Activated naive CD8-positive, alpha-beta T cell treated with anti-CD3 and anti-CD28 coated beads, Interleukin-2, amount 10 ng/mL, durations not matched to agents 7 days and 5 days (primary cell): ENCODE measurements at places on chromosomes 7 and 10.

- no peak for DNase-seq
Measured at GRCh38 chr7:931871-932650, 22.4 kb downstream of the ADAP1 start.

- DNase-seq: no peak
Measured at GRCh38 chr10:72173619-72174296, 42.1 kb upstream of the ANAPC16 start.

DNA sequence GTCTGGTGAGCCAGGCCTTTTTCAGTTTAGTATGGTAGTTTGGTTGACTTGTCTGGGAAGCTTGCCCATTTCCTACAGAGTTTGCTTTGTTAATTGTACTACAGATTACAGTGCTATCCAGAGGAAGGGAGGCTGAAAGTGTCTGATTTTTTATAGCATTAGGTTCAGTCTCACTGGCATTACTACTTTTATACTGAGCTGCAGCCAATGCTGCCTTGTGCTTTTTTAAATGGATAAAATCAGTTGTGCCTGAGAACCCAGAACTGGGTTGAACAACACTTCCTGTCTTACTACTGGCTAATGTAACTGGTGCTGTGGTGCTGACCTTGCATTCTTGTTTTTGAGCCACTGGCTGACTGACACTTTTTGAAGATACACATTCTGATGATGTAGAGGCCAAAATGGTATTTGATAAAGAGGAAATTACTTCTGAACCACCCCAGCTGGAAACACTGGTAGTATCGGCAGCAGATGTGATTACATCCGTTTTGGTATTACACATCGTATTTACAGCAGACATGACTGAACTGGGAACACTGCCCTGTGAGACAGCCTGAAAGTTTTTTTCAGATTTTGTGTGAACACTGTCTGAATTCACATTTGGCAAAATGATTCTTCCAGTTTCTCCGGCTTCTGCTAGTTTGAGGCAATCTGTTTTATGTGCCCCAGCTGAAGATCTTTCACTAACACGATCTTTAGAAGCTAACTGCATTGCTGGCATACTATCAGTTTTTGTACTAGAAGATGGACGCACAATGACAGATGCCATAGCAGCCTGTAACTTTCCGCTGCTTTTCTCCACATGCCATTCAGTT lies 74.1 kb downstream of the NRBF2 start:
- no peak for DNase-seq

DNA sequence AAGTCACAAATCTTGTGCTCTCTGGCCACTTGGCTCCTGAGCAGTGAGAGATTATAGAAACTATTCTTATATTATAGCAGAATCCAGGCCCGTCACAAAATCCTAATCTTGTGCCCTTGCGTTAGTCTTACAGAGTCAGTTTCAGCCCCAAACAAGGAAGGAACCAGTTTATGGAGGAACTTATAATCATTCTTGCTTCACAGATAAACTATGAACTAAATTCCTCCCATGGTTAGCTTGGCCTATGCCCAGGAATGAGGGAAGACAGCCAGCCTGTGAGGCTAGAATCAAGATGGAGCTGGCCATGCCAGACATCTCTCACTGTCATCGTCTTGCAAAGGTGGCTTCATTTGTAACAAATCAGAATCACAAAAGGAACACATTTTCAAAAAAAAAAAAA lies 199.7 kb upstream of the PITRM1 start:
- DNase-seq: no peak

DNA sequence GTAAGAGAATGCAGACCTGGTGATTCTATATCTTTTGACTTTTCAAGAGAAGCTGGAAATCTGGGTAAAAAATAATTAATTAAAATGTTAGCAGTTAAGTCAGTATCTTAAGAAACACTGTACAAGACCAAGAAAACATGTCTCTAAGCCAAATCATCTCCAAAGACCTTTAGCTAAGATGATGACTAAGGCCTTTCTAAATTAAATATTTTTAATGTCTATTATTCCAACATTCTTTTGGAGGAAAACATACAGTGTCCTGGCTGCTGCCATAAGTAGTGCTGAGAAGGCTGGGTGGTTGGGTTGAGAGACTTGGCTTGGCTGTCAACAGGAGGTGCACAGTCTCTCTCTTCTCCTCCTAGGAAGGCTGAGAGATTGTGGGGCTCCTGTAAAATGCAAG lies 20.3 kb downstream of the STARD3NL start:
- DNase-seq: no peak

DNA sequence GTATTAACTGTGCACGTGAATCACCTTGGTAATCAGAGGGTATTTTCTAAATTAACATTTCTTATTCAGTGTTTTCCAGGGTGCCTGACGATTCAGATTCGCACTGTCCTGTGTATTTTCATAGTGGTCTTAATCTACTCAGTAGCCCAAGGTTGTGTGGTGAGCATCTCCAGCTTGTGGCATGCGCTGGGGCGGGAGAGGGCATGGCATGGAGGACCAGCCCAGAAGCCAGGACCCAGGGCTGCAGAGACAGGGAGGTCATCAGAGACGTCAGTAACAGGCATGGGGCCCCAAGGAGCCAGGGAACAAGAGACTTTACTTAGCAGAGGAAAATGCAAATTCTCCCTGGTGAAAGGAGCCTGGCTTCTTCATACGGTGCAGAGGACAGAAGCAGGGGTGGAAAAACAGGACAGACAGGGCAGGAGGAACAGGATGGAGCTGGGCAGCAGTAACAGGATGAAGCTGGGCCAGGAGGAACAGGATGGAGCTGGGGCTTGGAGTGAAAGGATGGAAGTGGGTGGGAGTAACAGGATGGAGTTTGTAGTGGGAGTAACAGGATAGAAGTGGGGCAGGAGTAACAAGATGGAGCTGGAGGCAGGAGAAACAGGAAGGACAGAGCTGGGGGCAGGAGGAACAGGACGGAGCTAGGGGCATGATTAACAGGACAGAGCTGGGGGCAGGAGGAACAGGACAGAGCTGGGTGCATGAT lies 110.9 kb downstream of the ADCY1 start:
- no peak for DNase-seq

DNA sequence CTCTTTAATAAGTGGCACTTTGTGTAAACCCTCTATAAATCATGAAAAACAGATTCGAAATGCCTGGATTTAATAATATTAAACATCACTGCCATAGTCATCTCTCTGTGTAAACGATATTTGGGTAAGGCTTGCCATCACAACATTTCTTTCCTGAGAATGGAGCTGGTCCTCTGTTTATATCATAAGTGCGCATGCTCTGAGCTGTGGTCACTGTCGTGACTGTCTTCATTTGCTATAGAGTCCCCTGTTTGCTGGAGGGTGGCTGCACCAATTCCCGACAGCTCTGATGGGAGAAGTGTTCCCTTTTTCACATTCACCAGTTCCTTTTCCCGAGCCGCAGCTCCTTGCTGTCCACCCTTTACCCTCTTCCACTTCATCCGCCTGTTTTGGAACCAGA lies 50.4 kb upstream of the AGMO start:
- no peak for DNase-seq

DNA sequence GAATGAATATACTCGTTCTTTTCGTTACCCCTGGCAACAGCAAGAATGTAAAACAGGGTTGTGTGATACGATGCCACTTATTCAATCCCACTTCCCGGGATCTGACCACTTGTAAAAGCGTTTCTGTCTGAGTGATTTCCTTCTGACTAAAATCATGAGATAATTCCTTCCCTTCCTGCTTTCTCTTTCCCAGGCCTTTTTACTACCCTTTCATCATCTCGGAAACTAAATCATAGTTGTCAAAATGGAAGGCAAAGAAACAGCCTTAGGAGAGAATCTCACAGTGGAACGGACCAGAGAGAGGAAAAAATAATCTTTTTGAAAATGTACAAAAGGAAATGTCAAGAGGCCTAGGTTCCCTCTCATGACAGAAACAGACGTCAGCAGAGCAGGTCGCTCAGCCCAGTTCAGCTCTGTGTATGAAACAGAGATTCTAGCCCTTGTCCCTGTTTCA lies 29.8 kb downstream of the DIP2C start:
- DNase-seq: no peak

DNA sequence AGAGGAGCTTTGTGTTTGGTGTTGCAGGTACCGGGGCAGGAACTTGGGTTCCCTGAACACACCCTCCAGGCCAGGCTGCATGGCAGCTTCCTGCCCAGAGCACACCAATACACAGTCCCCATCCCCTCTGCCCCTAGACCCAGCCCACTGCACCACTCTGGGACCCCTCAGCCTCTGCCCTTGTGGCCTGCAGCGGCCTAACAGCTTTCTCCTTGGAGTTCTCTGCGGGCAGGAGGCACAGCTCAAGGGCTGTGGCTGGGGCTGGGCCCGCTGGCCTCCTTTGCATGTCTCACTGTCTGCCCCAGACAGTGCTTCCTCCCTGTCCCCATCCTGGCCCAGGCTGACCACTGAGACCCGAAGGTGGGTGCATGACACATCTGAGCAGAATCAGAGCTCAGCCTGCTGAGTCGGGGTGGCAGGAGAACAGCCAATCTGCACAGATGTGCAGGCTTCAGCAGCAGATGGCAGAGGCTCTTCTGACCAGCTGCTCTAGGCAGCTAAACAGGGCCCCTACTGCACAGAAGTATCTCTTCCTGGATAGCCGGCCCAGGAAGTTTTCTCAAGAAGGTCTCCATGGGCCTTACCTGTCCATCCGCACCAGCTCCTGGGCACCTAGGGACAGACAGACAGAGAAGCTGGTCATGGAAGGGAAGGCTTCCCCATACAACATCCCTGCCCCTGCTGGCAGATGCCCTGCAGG lies 20.8 kb downstream of the VSIR start:
- DNase-seq: peak; percentile 62

DNA sequence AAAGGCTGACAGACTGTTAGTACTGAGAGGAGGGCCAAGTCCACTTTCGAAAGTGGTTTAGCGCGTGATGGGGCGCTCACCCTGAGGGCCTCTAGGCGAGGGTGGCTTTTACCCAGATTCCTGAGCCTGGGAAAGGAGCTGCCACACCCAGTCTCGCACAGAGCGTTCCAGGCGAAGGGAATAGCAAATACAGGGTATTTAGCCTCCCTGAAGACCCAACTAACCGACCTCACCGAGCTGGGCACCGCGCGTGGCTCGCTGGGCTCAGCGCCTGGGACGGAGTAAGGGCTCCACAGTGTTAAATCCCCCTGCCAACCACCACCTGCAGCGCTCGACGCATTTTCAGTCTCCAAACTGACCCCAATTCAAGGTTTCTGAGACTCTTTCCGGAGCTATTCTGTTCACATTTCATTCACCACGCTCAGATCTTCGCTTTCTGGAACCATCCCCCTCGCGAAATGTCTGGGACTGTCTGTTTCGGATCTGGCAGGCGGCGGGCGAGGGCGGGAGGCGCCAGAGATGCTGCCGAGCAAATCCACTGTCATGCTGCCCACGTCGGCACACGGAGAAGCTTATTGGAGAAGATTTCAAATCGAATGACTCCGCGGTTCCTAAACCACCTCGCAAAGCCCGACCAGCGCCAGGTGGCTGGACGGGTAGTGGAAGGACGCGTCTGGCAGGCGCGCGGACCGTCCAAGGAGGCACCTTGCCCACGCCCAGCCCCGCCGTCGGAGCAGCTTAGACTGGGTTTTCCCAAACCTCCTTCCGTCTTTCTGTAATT lies 1.4 kb upstream of the OSBPL3 start:
- DNase-seq: peak; percentile 53

- no peak for DNase-seq
Measured at GRCh38 chr10:72097448-72098300, 9.3 kb upstream of the SPOCK2 start.

DNA sequence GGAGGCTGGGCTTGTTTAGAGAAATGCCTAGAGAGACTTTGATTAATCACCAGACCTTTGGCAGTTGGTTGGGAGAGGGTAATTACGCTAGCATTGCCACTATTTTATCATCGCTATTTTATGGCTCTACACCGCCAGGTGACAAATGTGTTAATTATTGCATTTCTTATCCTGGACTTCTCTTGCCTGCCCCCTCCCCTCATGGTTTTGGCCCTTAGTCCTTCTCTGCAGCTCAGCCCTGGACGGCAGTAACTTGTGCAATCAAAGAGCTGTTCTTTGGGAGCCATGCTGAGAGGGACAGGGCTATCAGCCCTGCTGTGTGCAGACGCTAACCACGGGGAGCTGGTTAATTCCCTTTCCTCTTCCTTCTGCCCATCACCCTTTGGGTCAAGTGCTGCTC lies 585.0 kb downstream of the AUTS2 start:
- no peak for DNase-seq

DNA sequence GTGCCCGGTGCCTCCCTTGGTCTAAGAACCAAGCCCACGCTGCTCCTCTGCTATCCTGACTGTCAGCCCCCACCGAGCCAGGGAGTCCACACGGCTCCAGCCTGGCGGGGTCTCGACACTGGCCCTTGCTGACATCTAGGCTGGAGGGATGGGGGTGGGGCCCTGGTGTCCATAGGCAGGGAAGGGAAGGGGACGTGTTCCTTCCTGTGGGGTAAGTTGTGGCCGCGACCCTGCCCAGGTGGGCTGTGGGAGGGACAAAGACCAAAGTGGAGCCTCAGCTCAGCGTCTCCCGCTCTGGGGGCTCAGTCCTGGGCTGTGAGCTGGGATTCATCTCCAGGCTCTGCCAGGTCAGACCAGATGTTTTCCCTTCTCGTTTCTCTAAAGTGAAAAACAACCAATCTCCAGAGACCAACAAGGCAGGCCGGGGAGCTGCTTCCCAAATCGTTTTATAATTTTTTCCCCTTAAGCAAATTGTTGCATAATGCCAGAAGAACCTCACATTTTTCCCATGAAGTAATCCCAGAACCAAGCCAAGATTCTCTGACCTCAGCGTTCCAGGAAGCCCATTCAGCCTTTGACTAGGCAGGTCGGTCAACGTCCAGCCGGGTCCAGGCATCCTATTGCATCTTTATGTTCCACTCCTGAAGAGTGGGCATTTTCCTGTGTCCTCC lies 101.2 kb downstream of the RGS10 start:
- no peak for DNase-seq

GRCh38 chr7:133623721-133624120 lies 370.8 kb downstream of the EXOC4 start:
- DNase-seq: no peak

- no peak for DNase-seq
Measured at GRCh38 chr10:66095610-66096009, 830.2 kb upstream of the LRRTM3 start.

DNA sequence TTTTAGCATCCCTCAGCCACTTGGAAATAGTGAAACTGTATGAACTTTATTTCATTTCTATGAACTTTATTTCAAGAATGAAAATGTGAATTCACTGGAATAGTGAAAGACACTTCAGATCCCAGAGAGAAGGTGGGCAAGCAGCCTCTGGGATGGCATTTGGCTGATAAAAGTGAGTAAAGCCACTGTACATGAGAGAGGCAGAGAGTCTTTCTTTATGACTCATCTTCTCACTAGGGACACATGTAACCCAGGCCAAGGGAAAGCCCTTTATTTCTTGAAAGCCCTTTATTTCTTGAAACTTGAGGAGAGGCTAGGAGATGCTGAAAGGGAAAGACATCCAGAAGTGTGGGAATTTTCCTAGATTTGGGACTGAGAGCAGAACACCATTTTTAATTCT lies 148.9 kb upstream of the SMIM30 start:
- no peak for DNase-seq

GRCh38 chr7:27593226-27593625 lies 69.5 kb downstream of the HIBADH start:
- no peak for DNase-seq

GRCh38 chr10:69403519-69403918 lies 13.2 kb downstream of the TACR2 start:
- DNase-seq: no peak
